ENCODE measurements at places on chromosomes 11 and 22.

DNA sequence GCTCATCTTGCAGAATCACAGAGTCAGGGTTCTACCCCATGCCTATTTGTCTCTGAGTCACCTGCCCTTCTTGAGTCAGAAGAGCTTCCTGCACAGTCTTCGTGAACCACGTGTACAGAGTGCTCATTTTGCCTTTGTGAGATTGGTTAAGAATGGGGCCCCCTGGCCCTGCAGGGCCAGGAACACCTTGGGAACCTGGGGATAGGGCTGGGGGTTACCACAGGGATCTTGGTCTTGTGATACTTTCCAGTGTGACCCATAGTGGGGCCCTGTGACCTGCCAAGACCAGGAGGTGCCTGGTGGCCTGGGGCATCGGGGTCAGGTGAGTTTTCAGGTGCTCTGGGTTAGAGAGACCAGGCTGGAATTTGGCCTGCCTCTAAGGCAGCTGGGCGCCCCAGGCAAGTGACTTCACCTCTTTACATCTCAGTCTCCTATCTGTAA lies 9.4 kb downstream of the TMPRSS13 start:
- peak; percentile 69 for DNase-seq

DNA sequence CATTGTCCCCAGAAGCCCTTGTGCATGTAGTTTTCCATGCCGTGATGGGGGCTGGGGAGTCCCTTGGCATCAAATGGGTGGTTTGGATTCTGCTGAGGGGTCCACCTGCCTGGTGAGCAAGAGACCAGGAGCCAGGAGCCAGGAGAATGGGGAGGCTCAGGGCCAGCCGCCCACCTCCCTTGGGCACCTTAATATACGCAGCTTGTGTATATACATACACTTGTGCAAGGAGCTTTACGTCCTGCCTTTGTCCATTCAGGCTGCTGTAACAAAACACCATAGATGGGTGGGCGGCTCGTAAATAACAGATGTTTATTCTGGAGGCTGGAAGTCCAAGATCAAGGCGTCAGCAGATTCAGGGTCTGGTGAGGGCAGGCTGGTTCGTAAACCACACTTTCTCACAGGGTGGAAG lies 62.5 kb downstream of the SMIM38 start:
- peak; percentile 56 for DNase-seq

GRCh38 chr22:36865346-36865745 lies 4.5 kb downstream of the NCF4 start:
- peak; percentile 90 for DNase-seq

- peak; percentile 70 for DNase-seq
Measured at GRCh38 chr11:65811764-65812475, 21.8 kb upstream of the SNX32 start.

- DNase-seq: no peak
Measured at GRCh38 chr11:19283991-19284390, 43.2 kb upstream of the E2F8 start.

GRCh38 chr22:26124991-26125725 lies 44.1 kb upstream of the SEZ6L start:
- no peak for DNase-seq

- DNase-seq: no peak
Measured at GRCh38 chr11:2445746-2446551, 1.1 kb downstream of the KCNQ1 start.

- no peak for DNase-seq
Measured at GRCh38 chr11:66727282-66728037, 1.6 kb downstream of the SPTBN2 start.

DNA sequence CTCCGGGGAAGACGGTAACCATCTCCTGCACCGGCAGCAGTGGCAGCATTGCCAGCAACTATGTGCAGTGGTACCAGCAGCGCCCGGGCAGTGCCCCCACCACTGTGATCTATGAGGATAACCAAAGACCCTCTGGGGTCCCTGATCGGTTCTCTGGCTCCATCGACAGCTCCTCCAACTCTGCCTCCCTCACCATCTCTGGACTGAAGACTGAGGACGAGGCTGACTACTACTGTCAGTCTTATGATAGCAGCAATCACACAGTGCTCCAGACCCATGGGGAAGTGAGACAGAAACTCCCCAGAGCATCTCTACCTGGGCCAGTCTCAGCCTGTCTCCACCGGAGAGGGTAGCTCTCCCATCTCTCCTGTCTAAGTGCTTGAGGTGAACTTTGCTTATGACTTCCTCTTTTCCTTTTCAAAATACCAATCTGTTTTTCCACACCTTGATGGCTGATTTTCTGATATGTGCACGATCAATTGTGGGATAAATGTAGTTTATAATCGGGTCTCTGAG lies 48.5 kb upstream of the VPREB1 start:
- DNase-seq: no peak

DNA sequence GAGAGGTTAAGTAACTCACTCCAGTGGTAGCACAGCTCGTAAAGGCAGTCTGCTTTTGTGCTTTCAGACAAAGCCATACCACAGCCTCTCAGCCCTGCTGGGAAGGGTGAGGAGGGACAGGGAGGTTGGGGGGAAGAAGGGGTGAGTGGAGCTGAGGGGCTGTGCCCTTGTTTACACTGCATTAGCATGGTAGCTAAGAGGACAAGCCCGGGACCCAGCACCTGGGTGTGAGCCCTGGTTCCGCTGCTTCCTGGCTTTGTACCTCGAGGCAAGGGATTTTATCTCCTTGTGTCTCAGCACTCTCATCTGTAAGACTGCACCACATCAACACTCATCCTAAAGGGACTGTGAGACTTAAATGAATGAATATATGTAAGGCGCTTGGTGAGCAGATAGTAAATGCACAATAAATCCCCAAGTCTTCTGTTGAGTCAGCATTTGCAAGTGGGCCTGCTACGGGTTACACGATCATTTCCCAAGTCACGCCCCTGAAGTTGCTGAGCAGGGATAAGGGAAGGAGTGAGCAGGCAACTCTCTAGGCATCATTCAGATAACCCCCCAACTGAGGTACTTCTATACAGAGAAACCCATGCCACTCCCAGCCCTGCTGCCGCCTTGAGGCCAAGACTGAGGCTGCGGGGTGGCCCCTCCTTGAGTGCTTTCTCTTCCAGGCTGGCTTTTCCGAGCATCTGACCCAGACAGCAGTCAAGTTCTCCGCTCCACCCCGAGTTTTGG lies 7.5 kb downstream of the RASD2 start:
- DNase-seq: no peak

DNA sequence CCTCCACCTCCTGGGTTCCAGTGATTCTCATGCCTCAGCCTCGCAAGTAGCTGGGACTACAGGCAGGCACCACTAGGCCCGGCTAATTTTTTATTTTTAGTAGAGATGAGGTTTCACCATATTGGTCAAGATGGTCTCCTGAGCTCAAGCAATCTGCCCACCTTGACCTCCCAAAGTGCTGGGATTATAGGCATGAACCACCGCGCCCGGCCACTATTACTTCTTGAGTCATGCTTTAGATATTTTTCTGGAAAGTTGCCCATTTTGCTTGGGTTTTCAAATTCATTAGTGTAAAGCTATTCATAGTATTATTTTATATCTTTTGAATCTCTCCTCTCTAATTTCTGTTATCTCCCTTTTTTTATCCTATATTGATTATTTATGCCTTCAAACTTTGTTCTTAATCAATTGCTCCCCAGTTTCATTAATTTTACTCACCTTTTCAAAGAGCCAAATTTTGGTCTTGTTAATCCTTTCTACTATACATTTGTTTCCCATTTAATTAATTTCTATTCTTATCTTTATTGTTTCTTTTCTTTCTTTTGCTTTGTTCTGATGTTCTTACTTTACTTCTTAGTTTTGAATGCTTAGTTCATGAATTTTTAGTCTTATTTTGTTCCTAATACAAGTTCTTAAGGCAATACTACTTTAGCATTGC lies 10.3 kb upstream of the RAC2 start:
- peak; percentile 30 for DNase-seq

- no peak for DNase-seq
Measured at GRCh38 chr11:102081313-102081712, 28.9 kb upstream of the YAP1 start.

DNA sequence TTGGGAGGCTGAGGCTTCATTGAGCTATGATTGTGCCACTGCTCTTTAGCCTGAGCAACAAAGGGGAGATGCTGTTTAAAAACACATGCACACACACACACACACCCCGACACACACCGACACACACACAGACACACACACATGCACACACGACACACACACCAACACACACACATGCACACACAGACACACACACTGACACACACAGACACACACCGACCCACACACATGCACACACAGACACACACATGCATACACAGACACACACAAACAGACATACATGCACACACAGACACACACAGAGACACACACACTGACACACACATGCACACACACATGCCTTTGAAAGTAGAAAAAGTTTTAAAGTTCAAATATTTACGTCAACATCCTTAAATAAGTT lies 5.5 kb upstream of the LTO1 start:
- no peak for DNase-seq

All from islet precursor cell (in vitro differentiated cells).